Mucosa of descending colon (tissue), 3 donors: ENCODE measurements at places on chromosomes 1 and 21. TPM values are rescaled to one million over a fixed set of nuclear protein-coding genes. Genes with fewer than 3 reads are reported as not detected.

Gene LRRN2
- 26.4 TPM for total RNA-seq

Gene SH3BGR
- total RNA-seq, result 5.0 TPM

Gene LAMB3
- total RNA-seq, result 62.1 TPM

GRCh38 chr1:172293429-172293828, 127.1 kb upstream of the C1orf105 start:
- DNase-seq, result no peak

- DNase-seq, result peak; percentile 71
These were observed 32.4 kb downstream of the EIF2D start for GRCh38 chr1:206579747-206580437.

- DNase-seq, result no peak
These were observed 277.0 kb upstream of the BRINP3 start for GRCh38 chr1:190754666-190755065.

GRCh38 chr1:10429868-10430215, 391 bp upstream of the CENPS start:
- DNase-seq, result no peak

DNA sequence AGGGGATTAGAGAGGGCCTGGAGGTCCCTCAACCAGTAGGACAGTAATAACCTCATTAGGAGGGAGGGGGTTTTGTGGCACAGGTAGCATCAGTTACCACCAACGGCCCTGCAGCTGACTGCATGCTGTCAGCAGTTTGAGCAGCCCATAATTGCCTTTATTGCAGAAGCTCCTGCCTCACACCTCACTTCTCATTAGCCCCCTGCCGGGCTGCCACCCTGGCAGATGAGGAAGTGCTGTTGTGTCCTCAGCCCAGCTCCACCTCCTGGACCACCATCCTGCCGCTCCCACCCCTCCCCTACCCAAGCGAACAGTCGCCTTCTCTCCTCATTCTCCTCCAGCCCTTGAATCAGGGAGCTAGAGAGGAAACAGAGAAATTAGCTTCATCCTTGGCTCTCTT, 237.4 kb downstream of the LMX1A start:
- no peak for DNase-seq

DNA sequence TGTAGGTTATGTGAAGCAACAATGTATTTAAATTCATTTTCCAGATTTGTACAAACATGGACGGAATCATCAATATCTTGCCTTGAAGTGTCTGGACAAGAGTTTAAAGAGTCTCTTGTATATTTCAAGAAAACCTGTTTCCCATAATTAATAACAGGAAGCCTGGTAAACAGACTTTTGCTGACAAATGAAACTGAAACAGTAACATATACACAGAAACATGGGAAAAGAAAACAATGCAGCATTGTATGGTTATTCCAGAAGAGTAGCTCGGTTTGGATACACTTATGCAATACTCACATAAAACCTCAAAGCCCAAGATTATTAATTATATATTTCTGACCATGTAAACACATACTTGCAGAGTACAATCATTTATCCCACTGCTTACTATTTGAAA, 265.5 kb downstream of the PTPRC start:
- DNase-seq, result no peak

DNA sequence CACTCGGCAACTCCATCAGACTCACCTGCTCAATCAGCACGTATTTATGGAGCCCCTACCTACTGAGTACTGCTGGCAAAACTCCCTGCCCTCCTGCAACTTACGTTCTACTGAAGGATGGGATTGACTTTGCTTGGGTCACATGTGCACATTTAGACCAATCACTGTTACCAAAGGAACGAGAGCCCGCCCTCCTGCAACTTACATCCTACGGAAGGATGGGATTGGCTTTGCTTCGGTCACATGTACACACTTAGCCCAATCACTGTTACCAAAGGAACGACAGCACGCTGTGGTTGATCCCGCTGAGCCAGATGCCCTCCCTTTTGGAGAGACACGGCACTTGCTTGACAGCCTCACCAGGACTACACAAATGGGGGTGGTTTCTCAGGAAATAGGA, 46.0 kb downstream of the UBIAD1 start:
- no peak for DNase-seq

DNA sequence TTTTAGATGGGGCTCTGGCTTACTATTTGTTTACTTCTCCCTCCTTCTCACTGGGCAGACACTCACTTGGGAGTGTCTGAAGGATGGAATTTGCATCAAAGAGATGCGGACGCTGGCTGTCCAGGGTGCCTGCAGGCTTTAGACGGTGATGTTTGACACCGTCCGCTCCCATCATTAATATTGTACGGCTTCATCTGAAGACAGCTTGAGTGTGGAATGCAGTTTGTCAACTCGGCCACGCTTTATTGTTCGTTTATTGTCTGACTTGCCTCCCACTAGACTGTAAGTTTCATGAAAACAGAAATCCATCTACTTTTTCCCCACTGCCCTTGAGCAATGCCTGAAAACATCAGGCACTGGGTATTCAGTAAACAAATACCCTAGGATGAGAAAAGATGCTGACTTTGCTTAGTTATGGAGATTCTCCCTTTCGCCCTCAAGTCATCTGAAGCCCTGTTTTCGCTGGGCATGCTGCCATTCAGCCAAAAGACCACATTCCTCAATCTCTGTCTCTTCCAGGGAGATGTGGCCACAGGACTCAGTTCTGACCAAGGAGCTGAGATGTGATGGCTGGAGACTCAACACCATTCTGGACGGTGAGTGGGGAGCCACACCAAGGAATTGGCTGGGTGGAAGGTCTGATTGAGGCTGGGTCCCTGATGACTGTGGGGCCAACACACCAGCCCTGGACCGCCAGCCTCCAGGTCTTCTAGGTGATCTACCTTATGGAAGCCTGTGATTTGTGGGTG, 87.6 kb downstream of the BCAR3 start:
- no peak for DNase-seq

- DNase-seq, result no peak
These were observed 23.6 kb downstream of the LAMC2 start for GRCh38 chr1:183209533-183210158.

GRCh38 chr1:109979489-109980091, 5.0 kb upstream of the AHCYL1 start:
- no peak for DNase-seq

GRCh38 chr1:235045921-235046601, 82.6 kb downstream of the TOMM20 start:
- no peak for DNase-seq
